ENCODE measurements at places on chromosomes 6 and 20.

DNA sequence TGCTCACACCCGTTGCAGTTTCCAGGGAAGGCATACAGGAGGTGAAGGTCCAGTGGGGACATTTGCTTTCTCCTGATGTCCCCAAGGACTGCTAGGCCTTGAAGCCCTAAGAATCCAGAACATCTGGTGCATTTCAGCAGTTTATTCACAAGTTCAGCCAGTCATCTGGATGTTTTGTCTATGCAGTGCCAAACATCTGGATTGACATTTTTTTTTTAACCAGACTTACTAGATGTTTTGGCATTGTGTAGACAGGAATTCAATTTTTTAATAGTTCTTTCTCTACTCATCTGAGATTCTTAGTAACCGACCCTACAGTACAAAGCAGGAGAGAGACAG lies 256.2 kb downstream of the CLIC5 start:
- no peak for DNase-seq

GRCh38 chr6:82331031-82331773 lies 32.4 kb upstream of the TPBG start:
- DNase-seq, result no peak

DNA sequence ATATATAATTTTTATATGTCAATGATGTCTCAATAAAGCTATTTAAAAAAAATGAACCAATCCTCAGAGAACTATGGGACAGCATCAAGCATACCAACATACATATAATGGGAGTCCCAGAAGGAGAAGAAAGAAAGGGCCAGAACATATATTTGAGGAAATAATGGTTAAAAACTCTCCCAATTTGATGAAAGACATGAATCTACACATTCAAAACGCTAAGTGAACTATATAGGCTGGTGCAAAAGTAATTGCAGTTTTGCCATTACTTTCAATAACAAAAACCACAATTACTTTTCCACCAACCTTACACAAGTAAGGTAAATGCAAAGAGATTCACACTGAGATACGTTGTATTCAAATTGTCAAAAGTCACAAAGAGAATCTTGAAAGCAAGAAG lies 43.4 kb downstream of the ZNF133 start:
- DNase-seq, result no peak

DNA sequence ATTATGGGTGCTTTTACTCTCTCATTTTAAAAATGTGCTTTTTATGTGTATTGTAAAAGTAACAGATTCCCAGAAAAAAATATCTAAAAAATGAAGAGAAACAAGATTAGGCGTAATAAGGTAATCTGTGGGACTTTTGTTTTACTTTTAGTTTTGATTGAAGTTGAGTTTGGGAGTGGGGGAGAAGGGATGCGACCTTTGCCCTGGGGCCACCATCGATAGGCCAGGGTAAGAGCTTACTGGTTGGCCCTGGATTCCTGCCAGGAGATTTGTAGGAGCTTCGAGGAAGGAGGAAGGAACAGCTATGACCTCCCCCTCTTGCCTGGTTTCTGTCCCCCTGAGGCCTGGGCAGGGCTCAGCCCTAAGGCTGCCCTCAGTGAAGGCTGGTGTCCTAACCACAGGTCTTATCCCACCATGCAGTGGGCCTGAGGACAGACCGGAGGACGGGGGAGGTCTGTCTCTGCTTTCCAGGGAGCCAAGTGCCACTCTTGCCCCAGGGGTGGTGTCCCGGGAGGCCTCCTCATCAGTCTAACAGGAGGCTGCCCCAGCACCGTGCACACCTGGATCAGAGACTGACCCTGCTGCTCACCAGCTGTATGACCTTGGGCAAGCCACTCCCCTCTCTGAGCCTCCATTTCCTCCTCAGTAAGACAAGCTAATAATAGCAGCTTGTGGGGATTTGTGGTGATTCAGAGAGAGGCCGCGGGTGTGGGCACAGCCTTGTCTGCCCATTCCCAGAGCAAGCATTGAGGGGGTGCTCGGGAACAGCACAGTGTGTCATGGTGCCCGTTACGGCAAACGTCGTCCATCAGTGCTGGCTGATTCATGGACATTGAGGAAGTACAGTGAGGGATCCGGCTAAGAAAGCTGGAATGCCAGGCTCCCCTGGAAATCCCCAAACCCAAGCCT lies 21.2 kb downstream of the TGM2 start:
- no peak for DNase-seq

DNA sequence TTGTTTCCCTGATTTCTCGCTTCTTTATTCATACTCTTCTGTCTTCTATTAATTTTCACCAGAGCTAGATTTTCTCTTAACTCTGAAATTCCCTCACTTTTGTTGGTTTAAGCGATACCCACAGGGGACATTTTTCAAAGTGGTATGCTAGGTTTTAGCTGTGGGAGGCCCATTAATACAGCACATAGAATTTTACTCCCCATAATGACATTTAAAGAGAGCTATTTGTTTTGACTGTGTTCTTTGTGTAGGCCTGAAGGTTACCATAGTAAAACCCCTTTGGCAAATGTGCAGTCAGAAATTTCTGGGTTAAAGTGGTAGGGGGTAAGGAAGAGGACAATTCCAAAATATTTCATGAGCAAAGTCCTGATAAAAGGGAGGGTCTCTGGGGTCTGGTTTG lies 721.1 kb upstream of the CITED2 start:
- DNase-seq, result no peak

DNA sequence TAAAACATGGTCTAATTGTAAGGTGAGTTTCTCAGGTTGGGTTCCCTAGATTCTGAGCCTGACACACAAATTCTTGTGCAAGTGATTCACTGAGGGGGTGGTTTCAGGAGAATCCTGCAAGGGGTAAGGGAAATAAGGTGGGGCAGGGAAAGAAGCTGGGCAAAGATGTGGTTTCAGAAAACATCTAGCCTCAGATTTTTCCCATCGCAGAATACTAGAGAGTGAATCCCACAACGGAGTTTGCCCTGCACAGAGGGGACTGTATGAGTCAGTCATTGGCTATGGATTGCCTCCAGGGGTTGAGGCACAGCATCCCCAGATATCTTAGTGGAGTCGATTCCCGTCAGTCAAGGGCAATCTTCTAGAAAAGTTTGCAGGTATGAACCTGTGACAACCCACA lies 65.2 kb downstream of the PRL start:
- no peak for DNase-seq

DNA sequence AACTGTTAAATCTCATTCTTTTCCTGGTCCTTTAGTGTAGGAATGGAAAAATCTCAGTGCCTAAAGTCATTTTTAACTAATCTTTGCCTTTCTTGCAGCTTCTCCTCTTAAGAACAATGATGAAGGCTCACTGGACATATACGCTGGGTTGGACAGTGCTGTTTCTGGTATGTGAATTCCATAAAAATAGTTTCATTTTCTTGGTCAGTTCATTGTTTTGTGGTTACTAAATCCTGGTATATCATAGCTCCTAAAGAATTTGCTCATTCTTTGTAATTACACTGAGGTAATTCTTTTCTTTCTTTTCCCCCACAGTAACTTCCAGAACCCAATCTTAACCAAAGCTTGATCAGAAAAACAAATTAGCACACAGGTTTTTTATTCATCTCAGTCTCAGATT lies 23.4 kb downstream of the CASP8AP2 start:
- DNase-seq, result no peak

GRCh38 chr6:31576897-31577578 lies 1.7 kb downstream of the TNF start:
- DNase-seq, result no peak

DNA sequence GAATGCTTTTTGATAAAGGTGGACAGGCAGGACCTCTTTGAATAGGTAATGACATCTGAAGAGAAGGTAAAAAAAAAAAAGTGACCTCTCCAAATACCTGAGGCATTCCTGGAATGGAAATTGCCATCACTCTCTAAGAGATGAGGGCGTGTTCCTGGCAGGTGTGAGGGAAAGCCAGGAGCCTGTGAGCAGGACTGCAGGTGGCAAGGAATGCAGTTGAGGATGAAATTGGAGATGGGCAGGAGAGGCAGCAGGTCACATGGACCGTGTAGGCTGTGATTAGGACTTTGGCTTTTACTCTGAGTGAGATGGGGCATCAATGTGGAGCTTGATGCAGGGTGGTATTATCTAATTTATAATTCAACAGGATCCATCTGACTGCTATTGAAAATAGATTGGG lies 227.4 kb downstream of the LRFN2 start:
- no peak for DNase-seq

GRCh38 chr6:76250666-76251065 lies 178.2 kb upstream of the IMPG1 start:
- DNase-seq, result no peak

DNA sequence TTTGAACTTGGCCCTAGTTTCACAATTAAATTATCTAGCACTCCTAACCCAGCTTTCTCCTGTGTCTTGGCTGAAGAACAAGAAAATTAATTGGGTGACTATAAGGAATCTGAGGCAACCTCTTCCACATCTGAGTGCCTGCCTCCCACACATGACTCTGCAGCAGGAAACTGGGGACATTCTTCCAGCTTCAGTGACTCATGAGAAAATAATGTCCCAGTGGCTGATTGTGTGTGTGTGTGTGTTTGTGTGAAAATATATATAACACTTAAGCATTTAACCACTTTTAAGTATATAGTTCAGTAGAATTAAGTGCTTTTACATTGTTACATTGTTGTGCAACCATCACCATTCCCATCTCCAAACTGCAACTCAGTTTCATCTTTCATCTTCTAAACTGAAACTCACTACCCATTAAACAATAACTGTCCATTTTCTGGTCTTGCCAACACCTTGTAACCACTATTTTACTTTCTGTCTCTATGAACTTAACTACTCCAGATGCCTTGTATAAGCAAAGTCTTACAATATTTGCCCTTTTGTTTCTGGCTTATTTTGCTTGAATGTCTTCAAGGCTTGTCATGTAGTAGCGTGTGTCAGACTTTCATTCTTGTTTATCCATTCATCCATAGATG lies 8.7 kb downstream of the TRIM38 start:
- no peak for DNase-seq

GRCh38 chr6:155693573-155694418 lies 238.2 kb upstream of the NOX3 start:
- DNase-seq, result no peak

GRCh38 chr20:58374906-58375758 lies 13.9 kb upstream of the VAPB start:
- DNase-seq, result no peak

- DNase-seq, result no peak
These were observed at the start of gene BMP2 for GRCh38 chr20:6767536-6768227. TSS of gene BMP2 (plus strand) at chr20:6767686. CDS start at chr20:6770127, 2,441 bp downstream.

- no peak for DNase-seq
These were observed 86.3 kb downstream of the RFPL4B start for GRCh38 chr6:112433457-112433856.

- DNase-seq, result no peak
These were observed 78.7 kb downstream of the GMDS start for GRCh38 chr6:2166717-2167116.

- DNase-seq, result no peak
These were observed 75.2 kb upstream of the MYL9 start for GRCh38 chr20:36466089-36466488.

DNA sequence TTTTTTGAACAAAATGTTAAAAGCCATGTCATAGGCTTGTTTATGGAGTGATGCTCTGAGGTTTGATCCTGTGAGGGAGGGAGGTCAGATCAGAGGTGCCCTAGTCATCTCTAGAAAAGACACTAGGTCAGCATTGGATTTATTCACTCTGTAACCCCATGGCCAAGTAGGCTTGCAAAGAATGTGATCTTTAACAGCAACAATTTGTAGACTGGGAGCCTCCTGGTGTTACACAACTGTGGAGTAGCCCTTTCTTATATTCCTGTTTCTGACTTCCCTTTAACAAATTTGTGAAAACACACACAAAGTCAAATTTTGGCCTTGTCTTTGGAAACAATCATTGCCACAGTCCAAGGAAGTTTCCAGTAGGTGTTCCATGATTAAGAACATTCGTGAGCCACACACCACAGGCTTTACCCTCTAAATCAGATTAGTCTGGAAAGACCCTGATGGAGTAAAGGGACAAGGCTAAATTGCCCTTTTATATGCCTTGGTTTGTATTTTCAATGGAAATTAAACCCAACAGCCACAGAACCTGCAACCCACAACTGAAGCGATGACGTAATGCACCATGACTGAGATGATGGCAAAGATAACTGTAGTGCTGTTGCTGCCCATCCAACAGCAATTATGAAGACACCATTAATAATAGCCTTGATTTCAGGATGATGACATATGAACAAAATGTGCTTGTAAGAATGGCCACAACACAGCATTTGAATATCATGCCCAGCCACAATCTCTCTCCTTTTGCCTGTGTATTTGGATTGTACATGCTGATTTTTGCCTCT lies 22.1 kb downstream of the SCP2D1 start:
- no peak for DNase-seq

GRCh38 chr6:112710710-112711109 lies 363.6 kb downstream of the RFPL4B start:
- DNase-seq, result no peak

DNA sequence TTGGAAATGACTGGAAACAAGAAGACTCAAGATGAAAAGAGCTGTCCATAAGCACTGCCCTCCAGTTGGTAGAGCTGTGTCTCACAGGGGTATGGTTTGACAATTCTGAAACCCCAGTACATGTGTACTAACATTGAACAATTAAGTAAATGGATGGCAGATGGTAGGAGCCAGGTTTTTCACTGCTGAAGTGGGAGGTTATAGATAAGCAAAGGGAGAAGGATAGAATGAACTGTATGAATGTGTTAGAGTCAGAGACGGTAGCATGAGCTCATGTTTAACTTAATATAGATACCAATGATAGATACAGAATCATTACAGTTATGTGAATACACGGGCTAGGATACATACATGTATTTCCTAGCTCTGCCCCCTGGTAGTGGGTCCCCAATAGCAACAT lies 95.0 kb upstream of the SIRPA start:
- no peak for DNase-seq

- DNase-seq, result no peak
These were observed 5.4 kb downstream of the SLC29A1 start for GRCh38 chr6:44228836-44229235.

GRCh38 chr20:38272961-38273360 lies 12.4 kb upstream of the KIAA1755 start:
- DNase-seq, result no peak

DNA sequence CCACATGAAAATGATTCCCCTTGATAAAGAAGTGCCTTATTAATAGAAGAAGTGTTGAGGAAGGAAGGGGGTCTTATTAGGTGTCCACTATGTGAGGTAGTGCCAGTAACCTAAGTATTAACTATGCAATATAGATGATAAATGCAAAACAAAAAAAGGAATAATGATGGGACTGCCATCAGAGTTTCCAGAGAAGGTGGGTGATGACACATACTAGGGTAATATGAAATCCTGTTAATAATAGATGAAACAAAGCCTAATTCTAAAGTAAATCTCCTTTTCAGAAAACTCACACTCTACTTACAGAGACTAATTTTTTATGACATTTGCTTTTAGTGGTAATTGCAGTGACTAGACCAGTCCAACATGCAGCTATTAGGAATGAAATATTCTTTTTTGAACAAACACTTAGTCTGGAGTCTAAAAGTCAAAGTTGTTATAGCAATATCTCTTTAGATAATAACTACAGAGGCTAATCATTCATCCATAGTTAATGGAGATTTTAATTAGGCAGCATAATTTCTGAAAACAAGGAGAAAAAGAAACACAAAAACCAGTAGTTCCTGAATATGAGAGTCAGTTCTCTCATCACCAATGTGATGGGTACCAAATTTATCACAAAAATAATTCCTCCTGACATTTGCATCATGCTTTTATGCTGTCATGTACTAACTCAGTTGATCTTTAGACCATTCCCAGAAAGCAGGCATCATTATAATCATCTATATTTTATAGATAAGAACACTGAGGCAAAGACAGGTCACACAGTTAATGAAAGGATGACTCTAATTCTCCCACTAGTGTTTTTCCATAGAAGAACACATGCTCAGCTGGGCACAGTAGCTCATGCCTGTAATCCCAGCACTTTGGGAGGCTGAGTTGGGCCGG lies 208.8 kb upstream of the ARG1 start:
- no peak for DNase-seq
